ENCODE measurements at places on chromosomes 4 and X.

DNA sequence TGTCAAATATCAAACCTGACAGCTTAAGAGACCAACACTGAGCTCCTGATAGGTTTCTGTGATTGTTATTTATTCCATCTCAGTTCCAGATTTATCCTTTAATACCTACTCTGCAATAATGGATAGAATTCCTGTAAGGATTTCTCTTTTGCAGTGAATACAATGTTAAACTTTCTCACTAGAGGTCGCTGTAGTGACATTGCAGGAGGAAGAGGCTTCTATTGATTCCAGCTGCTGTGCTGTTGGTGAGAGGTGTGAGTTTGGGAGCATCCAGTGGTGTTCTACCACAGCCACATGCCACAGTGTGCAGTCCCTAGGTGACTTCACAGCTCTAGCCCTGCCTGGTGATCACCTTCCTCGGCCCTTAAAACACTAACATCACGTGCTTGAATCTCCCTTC is 34.6 kb upstream of the DCAF8L2 start:
- H3K27me3 ChIP-seq: no peaks in the 10 kb centered on the region
- no peak overlapping the region for H3K4me3 ChIP-seq
- no peak for DNase-seq
- no peaks in the 10 kb centered on the region for H3K36me3 ChIP-seq

GRCh38 chrX:82092307-82092706 is 890.4 kb downstream of the SH3BGRL start:
- H3K4me1 ChIP-seq: no peaks in the 10 kb centered on the region
- H3K27ac ChIP-seq: no peak overlapping the region
- H3K4me3 ChIP-seq: no peak overlapping the region
- H3K27me3 ChIP-seq: no peaks in the 10 kb centered on the region
- no peaks in the 10 kb centered on the region for H3K36me3 ChIP-seq

DNA sequence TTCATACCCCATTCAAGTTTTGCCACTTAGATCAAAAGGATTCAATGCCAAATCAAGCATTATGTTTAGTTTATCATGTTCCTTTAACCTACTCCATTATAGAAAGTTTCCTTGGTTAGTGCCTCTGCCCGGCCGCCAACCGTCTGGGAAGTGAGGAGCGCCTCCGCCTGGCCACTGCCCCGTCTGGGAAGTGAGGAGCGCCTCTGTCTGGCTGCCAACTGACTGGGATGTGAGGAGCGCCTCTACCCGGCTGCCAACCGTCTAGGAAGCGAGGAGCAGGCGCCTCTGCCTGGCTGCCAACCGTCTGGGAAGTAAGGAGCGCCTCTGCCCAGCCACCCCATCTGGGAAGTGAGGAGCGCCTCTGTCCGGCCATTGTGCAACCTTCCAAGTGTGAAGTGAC is 36.3 kb upstream of the PDGFRA start:
- peak; percentile 41 for DNase-seq
- no peaks in the 10 kb centered on the region for H3K36me3 ChIP-seq
- no peak overlapping the region for H3K4me3 ChIP-seq
- H3K27me3 ChIP-seq: no peaks in the 10 kb centered on the region
- H3K27ac ChIP-seq: no peak overlapping the region
- no peaks in the 10 kb centered on the region for H3K4me1 ChIP-seq

DNA sequence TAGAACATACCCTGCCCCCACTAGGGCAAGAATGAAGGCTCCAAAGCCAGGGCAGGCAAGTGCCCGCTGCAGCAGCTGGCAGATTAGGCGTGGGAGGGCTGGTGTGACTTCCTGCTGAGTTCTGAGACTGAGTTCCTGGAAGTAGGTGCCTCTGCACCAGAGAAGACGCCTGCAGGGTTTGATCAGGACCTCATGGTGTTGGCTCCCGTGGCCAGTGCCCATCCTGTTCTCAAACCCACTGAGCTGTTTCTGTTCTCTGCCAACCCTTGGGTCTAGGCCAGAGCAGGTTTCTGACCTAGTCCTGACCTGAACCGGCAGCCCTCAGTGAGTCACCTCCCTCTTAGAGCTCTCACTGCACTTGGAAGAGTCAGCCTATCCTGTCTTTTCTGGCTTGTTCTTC is 220.7 kb downstream of the HS6ST2 start:
- no peak overlapping the region for H3K27ac ChIP-seq
- H3K4me1 ChIP-seq: no peaks in the 10 kb centered on the region
- H3K36me3 ChIP-seq: no peaks in the 10 kb centered on the region
- H3K27me3 ChIP-seq: no peaks in the 10 kb centered on the region

GRCh38 chrX:15207384-15207783 is 62.5 kb downstream of the ASB9 start:
- H3K27ac ChIP-seq: no peak overlapping the region
- H3K36me3 ChIP-seq: no peaks in the 10 kb centered on the region
- no peaks in the 10 kb centered on the region for H3K27me3 ChIP-seq

GRCh38 chr4:145041378-145041777 is 56.6 kb downstream of the ANAPC10 start:
- H3K36me3 ChIP-seq: no peaks in the 10 kb centered on the region
- no peaks in the 10 kb centered on the region for H3K4me1 ChIP-seq
- no peaks in the 10 kb centered on the region for H3K27me3 ChIP-seq
- H3K27ac ChIP-seq: no peak overlapping the region
- H3K4me3 ChIP-seq: no peak overlapping the region

- no peak overlapping the region for H3K4me3 ChIP-seq
- H3K27me3 ChIP-seq: no peaks in the 10 kb centered on the region
- H3K36me3 ChIP-seq: no peaks in the 10 kb centered on the region
- H3K27ac ChIP-seq: no peak overlapping the region
These were observed 89.3 kb downstream of the GPR143 start for GRCh38 chrX:9676306-9676705.

- H3K27me3 ChIP-seq: no peaks in the 10 kb centered on the region
- DNase-seq: no peak
- no peak overlapping the region for H3K4me3 ChIP-seq
- no peak overlapping the region for H3K27ac ChIP-seq
These were observed 233.6 kb downstream of the PDHA2 start for GRCh38 chr4:96073461-96073860.

DNA sequence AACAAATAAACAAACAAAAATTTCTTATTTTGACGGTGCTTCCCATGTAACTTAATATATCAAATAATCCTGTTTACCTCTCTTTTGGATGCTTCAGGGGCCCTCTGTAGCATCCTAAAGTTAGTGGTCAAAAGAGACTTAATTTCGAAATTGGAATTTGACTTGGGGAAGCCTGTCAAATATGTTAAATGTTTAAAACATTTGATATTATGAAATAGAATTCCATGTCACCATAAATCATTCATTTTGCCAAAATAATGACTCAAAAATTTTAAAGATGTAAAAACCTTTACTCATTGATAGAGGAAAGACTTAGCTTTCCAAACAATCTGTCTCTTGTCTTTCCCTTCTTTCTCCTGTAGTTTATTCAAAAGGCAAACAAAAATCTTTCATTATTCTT is 20.6 kb upstream of the TEX13A start:
- H3K4me1 ChIP-seq: no peaks in the 10 kb centered on the region
- DNase-seq: no peak
- no peak overlapping the region for H3K4me3 ChIP-seq
- H3K27ac ChIP-seq: no peak overlapping the region
- no peaks in the 10 kb centered on the region for H3K27me3 ChIP-seq

DNA sequence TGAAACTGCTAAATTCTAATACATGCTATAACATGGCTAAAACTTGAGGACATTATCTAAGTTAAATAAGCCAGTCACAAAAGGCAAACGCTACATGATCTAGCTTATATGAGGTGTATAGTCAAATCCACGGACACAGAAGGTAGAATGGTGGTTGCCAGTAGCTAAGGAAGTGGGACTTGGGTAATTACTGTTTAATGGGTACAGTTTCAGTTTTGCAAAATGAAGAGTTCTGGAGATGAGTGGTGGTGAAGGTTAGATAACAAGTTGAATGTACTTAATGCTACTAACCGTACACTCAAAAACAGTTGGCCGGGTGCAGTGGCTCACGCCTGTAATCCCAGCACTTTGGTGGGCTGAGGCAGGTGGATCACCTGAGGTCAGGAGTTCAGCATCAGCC is 644.5 kb upstream of the DIPK2B start:
- H3K27me3 ChIP-seq: no peaks in the 10 kb centered on the region
- H3K27ac ChIP-seq: no peak overlapping the region
- H3K36me3 ChIP-seq: no peaks in the 10 kb centered on the region
- H3K4me3 ChIP-seq: no peak overlapping the region
- no peaks in the 10 kb centered on the region for H3K4me1 ChIP-seq

- no peak for DNase-seq
- no peak overlapping the region for H3K27ac ChIP-seq
- H3K36me3 ChIP-seq: no peaks in the 10 kb centered on the region
These were observed 49.2 kb downstream of the EDNRA start for GRCh38 chr4:147530134-147530533.

DNA sequence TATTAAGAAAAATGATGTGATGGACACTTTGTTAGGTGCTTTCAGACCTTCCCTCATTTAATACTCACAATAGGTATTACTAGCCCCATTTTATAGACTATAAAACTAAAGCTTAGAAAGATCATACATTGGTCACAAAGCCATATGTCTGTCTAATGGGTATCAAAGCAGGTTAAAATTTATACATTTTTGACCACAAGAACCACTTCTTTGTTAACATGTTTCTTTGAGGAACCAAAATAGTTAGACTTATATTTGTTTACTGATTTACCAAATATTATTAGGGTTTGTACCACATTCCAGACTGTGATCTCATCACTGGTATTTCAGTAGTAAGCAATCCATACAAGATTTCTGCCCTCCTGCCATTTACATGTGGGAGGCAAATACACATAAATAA is 363.3 kb downstream of the NAF1 start:
- DNase-seq: no peak
- H3K27me3 ChIP-seq: no peaks in the 10 kb centered on the region
- no peaks in the 10 kb centered on the region for H3K36me3 ChIP-seq
- no peak overlapping the region for H3K4me3 ChIP-seq
- H3K27ac ChIP-seq: no peak overlapping the region

GRCh38 chr4:173227756-173228155 is 59.1 kb downstream of the GALNT7 start:
- no peak overlapping the region for H3K27ac ChIP-seq
- H3K36me3 ChIP-seq: no peaks in the 10 kb centered on the region
- H3K27me3 ChIP-seq: no peaks in the 10 kb centered on the region
- no peaks in the 10 kb centered on the region for H3K4me1 ChIP-seq
- no peak for DNase-seq

DNA sequence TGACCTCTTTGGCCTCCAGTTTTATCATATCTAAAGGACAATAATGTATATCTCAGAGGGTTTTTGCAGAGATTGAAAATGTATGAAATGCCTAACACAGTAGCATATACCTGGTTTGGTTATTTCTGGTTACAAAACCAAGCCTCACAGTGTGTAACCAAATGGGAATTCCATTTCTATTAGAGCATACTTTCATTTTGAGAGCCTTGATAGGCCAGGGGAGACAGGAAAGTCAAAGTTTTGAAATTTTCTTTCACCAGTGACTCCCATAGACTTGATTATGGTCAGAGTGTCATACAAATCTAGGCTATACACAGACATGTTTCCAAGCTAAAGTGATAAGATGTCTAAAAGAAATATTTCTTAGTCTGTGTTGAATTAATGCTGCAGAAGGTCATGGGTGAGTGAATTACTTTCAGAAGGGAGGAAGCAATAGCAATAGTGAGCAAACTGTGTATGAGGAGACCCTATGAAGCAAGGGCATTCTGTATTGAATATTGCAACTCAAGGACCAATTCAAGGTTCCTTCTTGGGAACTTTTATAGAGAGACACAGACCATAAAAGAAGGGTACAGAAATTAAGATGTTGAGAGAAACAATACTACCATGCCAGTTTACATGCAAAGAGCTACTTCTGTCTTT is 151.1 kb downstream of the PDE5A start:
- peaks cover 61% of the 10 kb centered on the region for H3K36me3 ChIP-seq
- no peak overlapping the region for H3K27ac ChIP-seq
- DNase-seq: no peak
- H3K27me3 ChIP-seq: no peaks in the 10 kb centered on the region
- H3K4me1 ChIP-seq: no peaks in the 10 kb centered on the region
- no peak overlapping the region for H3K4me3 ChIP-seq

- H3K27me3 ChIP-seq: no peaks in the 10 kb centered on the region
- H3K27ac ChIP-seq: no peak overlapping the region
- no peak for DNase-seq
- H3K36me3 ChIP-seq: no peaks in the 10 kb centered on the region
- H3K4me1 ChIP-seq: no peaks in the 10 kb centered on the region
- no peak overlapping the region for H3K4me3 ChIP-seq
These were observed 27.7 kb upstream of the CXCL3 start for GRCh38 chr4:74066232-74066631.

GRCh38 chrX:101429934-101430333 is 21.9 kb downstream of the HNRNPH2 start:
- no peak for DNase-seq
- H3K36me3 ChIP-seq: peaks cover 7% of the 10 kb centered on the region
- H3K27me3 ChIP-seq: no peaks in the 10 kb centered on the region
- H3K4me1 ChIP-seq: no peaks in the 10 kb centered on the region

DNA sequence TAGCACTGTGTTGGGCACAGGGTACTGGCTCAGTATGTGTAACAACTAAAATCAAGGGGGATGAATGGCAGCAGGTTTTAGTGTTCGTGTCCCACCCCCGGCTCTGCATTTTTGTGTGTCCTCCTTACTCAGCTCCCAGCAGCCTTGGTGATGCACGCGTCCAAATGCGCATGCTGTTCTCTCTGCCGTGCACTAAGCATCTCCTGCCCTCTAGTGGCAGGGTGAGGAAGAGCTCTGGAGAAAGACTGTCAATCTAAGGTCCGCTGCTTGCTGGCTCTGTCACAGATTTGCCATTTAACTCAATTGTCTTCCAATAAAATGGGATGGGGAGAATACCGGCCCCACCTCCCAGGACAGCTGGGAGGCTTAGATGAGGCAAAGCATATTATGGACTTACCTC is 61.4 kb downstream of the WFS1 start:
- peaks cover 29% of the 10 kb centered on the region for H3K27me3 ChIP-seq
- H3K36me3 ChIP-seq: no peaks in the 10 kb centered on the region
- H3K4me3 ChIP-seq: no peak overlapping the region
- DNase-seq: no peak

DNA sequence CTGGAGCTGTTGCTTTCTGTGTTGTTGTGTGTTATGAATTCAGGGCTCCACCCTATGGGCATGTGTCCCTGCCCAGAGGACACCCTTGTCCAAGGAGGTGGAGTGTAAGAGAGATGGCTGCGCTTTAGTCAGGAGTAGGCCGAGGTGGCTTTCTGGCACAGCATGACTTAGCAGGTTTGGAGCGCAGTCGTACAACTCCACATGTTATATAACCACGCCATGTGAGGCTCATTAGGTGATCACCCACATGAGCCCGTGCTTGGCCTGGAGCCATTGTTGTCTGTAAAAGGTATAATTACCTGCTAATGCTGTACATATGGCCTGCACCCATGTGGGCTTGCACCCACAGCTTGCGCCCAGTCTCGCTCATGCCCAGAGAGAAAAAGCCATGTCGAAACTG is 15.8 kb upstream of the ANAPC4 start:
- H3K4me1 ChIP-seq: peaks cover 5% of the 10 kb centered on the region
- no peak overlapping the region for H3K27ac ChIP-seq
- peaks cover 17% of the 10 kb centered on the region for H3K36me3 ChIP-seq
- no peak overlapping the region for H3K4me3 ChIP-seq
- no peak for DNase-seq

Measured in lower lobe of right lung (tissue), 2 donors.